ENCODE measurements at places on chromosomes 4 and X. TPM values are rescaled to one million over a fixed set of nuclear protein-coding genes. Genes with fewer than 3 reads are reported as not detected.

DNA sequence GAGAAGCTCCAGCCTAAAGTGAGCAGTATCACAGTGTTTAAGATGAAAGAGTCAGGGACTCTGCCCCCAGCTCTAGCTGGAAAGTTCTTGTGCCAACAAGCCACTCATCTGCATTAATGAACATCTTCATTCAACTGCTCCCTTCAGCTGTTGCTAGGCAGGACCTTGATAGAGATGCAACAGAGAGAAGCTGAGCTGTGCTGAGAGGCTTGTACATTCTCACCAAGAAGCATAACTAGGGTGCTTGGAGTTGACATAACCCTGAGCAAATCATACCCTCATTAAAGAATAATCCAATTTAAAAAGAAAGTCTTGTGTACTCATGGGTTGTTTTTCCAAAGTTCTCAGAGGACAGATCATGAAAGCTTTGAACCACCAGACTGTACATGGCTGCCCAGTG is 63.2 kb downstream of the ATXN3L start:
- DNase-seq, result no peak

GRCh38 chrX:38882894-38883626 is 81.8 kb downstream of the MID1IP1 start:
- DNase-seq, result no peak

The CCSER1 gene
- total RNA-seq, result 36.2 TPM

- no peak for DNase-seq
These were observed 82.1 kb downstream of the ALPK1 start for GRCh38 chr4:112379306-112379705.

- DNase-seq, result no peak
These were observed 57.4 kb downstream of the SPOCK3 start for GRCh38 chr4:167176723-167177367.

The RAB40A gene
- total RNA-seq, result 0.55 TPM

DNA sequence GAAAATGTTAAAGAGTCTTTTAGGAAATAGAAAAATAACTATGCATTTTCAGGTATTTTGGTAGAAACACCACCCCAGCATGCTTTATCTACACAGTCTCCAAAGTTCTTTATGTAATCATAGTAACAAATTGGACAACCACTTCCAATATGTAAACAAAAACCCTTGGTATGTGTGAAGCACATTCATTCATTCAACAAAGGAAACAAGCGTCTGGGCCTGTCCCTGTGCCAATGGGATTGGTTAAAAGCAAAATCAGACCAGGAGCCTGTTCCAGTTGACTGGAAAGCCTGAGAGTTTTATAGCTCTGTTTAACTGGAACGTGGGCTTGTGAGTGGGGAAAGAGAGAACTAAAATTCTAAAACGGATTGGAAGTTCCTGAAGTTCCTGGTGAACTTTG is 41.3 kb upstream of the TENM3 start:
- DNase-seq, result no peak

- DNase-seq, result no peak
These were observed 73.7 kb downstream of the BEND2 start for GRCh38 chrX:18146954-18147353.

DNA sequence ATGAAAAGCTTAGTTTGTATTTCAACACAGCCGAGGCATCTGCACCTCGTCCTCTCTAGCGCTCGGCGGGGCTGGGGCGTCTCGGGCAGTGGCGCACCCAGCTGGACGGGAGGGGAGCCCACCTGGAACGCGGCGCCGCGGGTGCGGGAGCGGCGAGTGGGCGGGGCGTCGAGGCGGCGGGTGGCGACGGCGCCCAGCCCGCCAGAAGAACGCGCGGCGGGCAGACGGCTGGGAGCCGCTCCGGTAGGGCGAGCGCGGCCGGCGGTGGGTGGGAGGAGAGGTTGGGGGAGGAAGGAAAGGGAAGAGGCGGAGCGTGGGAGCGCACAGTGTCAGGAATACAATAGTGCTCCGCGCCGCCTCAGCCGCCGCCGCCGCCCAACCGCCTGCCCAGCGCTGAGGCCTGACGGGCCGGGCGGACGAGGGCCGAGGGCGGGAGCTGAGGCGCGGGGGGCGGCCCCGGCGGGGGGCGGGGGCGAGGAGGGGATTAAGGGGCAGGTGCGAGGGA is at the start of gene JADE3:
Gene JADE3, plus strand, starts transcription at position 324 of the 505 bp plus-strand sequence. CDS start 72,474 bp downstream, outside the sequence.
- peak; percentile 79 for DNase-seq

- no peak for DNase-seq
These were observed 957.8 kb downstream of the C4orf33 start for GRCh38 chr4:130053723-130054122.

DNA sequence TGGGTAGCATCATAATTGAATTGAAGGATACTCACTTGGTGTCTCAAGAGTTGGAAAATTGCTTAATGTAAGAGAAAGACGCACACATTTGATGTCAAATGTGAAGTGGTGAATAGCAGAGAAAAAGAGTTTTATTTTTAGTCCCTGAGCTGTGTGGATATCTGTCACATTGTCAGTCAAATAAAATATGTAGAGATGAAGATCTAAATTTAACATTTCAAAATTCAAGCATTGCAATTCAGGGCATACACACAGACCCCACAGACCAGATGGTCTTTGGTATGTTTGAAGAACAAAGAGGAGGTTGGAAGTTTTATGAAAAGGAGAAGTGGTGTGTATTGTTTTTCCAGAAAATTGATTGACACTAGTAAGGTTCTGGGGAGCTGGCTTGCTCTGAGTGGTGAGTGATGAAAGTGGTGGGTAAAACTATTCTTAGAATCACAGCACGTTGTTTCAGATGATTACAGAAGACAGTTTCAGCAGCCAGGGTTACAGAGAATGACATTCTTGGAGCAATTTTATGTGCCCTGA is 44.9 kb upstream of the BBS12 start:
- no peak for DNase-seq

GRCh38 chr4:8079916-8080753 is 78.5 kb downstream of the ABLIM2 start:
- no peak for DNase-seq

The FAM53A gene
- 1.4 TPM for total RNA-seq

GRCh38 chr4:89243733-89244252 is 63.8 kb downstream of the GPRIN3 start:
- DNase-seq, result no peak

The AKAP14 gene
- total RNA-seq, result not detected

DNA sequence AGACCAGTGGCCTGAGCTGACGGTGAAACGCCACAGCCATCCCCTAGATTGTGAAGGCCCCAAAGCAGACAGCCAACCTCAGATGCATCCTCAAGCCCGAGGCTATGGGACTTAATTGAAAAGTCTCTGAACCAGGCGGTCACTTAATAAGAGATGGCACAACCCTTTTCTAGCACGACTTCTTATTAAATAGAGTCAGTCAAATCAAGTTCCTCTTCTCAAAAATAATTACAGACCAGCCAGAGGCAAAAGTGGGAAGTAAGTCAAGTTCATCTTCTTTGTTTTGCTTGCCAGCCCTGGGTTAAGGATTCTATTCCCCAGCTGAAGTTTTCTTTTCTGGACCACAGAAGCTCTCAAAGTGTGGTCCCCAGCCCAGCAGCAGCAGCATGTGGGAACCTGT is 9.7 kb upstream of the SH3KBP1 start:
- DNase-seq, result no peak

The TRAM1L1 gene
- 0.27 TPM for total RNA-seq

GRCh38 chr4:47642191-47642830 is 157.2 kb downstream of the ATP10D start:
- DNase-seq, result no peak

DNA sequence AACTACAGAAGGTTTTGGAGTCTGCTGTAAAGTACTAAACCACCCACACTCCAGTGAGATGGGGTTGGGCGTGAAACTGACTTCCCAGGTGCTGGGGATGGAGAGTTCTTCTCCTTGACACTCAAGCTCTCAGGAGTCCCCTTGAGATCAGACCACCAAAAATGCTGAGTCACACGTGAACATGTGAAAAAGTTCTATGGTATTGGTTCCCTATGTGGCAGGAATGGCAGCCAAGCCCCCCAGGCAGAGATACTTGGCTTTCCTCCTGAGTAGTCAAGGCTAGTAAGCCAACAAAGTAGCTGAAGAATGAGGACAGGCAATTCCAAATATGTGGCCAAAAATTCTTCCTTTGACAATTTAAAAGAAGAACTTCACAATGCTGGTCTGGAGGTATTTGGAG is 222.0 kb upstream of the ADAMTS3 start:
- no peak for DNase-seq

The GAB3 gene
- total RNA-seq, result 4.4 TPM

GRCh38 chr4:11912886-11913285 is 484.2 kb upstream of the HS3ST1 start:
- no peak for DNase-seq

DNA sequence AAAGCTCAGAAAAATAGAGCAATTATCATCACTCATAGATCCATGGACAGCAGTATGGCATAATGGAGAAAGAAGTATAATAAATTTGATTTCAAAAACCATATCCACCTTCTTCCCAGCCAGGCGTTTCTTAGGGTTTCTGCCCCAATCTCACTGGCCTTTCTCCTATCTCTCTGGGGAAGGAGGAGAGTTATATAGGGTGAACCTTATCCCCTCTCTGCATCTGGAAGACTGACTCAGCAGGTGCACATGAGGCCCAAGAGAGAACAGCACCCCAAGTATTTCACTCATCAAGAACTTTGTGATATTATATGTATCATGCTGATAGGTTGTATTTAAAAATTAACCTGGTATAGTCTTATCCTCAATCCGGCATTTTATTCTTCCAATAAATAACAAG is 318.8 kb upstream of the RASGEF1B start:
- DNase-seq, result no peak

DNA sequence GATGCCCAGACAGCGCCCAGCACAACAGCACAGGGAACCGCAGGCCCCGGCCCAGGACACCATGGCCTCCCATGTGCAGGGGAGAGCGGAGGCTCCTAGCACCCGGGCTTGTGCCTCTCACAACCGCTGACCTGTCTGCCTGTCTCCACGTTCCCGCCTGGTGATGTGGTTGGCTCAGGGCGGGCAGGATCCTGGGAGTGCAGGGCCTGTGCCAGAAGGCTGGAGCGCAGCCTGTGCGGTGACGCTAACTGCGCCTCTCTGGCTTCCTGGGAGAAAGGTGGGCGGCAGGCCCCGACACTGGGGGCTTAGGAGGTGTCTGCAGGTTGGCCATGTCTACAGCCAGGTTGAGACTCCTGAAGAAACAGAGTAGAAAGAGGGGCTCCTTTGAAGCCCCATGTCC is 48.7 kb downstream of the CPZ start:
- no peak for DNase-seq

DNA sequence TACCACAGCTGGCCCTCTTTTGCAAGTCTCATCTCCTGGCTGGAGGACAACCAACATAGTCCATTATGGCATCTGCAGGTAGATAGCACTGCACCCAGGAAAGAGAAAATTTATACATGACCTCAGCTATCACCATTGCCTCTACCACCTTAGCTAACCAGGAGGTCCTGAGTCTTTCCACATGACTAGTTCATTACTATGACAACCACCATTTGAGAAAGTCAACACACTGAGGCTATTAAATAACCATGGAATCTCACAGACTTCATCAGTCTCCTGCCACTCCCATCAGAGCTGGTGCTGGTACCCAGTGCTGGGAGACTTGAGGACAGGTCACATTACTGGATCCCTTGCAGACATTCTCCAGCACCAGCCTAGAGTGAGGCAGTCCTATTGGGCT is 285.9 kb downstream of the GBA3 start:
- DNase-seq, result no peak
